ENCODE measurements at places on chromosomes 1 and 21. TPM values are rescaled to one million over a fixed set of nuclear protein-coding genes. Genes with fewer than 3 reads are reported as not detected.

Gene GIPC2
- 2.3 TPM for total RNA-seq

Gene AK5
- 6.4 TPM for total RNA-seq

Gene TFF1
- not detected for total RNA-seq

Gene DMBX1
- not detected for total RNA-seq

Gene NOTCH2NLA
- 122 TPM for total RNA-seq

Gene NR5A2
- total RNA-seq, result 5.9 TPM

Gene TAS1R3
- 0.39 TPM for total RNA-seq

Gene GPR25
- total RNA-seq, result not detected

Gene FAM89A
- 14.6 TPM for total RNA-seq

Gene FAAH
- total RNA-seq, result 11.2 TPM

Gene PCP4L1
- 1.8 TPM for total RNA-seq

DNA sequence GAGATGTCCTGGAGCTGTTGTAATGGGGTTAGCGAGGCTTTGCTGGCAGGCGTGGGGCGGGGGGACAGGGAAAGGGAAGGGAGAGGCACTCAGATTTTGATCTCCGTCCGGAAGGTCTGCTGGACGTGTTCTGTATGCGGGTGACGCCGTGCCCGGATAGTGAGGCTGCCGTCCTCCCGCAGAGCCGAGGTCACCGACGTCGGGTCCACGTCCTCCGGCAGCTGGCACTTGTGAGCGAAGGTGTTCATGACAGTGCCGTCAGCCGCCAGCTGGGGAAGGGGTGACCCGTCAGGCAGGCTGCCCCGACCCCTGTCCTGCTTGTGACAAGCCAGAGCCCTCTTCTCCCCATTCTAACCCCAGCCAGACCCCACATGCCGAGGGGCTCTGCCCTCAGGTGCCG lies 2.4 kb downstream of the HSPB7 start:
- DNase-seq, result no peak

- DNase-seq, result peak; percentile 84
Measured at GRCh38 chr1:82946096-82946605, 1052.8 kb downstream of the TTLL7 start.

DNA sequence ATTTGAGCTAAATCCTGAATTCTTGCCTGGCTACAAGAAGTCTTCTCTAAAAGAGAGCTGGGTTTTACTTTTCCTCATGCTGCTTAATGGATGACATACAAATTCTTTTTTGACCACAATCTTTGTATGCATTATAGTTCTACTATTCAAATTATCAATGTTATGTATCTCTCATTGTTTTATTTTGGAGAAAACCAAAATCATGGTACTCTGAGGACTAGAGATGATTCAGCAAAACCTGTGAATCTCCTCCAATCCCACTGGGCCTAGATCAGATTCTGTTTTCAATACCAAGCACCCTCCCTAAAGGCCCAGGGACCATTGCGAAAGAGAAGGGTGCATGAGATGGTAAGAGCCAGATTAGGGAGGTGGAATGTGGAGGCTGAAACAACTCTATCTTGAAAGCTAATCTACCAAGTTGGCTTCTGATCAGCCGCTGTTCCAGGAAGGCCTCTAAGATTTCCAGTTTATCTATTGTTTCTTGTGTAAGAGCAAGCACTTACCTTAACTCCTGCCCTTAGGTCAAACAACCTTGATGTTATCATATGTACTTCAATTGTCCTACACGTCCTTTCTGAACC lies 547.2 kb downstream of the PLPP3 start:
- DNase-seq, result no peak

- no peak for DNase-seq
Measured at GRCh38 chr21:35190201-35190701, 141.1 kb upstream of the RUNX1 start.

DNA sequence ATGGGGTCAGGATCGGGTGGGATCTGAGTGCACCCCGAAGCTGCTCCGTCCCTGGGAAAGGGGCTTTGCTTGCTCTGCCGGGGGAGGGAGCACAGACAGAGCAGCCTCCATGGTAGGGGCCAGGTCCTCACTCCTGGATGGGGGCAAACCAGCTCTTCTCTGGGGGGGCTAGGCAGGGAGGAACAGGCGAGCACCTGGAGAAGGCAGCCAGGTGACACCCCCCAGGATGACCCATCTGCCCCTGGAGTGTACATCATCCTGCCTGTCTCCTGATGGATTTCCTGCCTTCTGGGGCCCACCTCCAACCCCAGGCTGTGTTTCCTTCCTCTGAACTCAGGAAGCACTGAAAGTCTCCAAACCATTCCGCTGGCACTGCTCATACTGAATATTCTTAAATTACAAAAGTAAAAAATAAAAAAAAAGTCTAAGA lies 248.0 kb downstream of the RHOU start:
- DNase-seq, result no peak

- DNase-seq, result no peak
Measured at GRCh38 chr1:20534659-20535417, 17.5 kb upstream of the FAM43B start.

DNA sequence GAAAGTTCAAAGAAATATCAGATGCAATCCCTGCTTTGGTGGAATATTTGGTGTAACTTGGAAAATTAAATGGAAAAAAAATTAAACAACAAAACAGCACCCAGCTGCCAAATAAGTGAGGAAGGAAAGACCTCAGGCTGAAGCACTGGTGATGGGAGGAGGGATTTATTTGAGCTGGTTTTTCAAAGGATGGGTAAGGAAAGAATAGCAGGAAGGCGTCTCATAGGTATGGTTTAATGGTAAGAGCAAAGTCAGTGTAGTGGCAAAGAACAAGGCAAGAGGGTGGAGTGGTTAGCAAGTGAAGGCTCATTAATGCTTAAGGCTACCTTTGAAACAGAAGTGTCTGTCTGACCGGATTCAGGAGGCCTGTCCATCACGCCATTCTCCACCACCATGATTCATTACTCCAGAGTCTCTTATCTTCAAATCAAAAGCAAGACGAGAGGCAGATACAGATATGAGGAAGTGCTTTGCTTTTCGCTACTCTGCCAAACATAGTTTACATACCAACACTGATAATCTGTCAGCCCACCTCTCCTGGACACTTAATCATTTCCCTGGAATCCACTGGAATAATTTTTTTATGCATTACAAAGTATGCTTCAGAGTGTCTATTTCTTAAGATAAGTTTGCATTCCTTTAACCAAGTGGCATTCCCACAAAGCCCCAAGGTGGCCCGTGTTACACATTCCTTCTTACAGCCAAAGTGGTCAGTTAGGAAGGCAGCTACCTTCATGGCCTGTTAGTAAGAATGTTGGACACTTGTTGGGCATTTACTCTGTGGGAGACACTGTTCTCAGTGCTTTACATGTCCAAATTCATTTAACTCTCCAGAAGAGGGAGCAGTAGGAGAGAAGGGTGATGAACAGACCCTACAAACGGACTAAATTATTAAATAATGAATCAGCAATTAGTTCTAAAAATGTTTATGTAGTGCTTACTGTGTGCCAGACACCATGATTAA lies 146.6 kb downstream of the ROR1 start:
- DNase-seq, result no peak

GRCh38 chr1:201599548-201599947 lies 60.6 kb downstream of the NAV1 start:
- DNase-seq, result peak; percentile 72

DNA sequence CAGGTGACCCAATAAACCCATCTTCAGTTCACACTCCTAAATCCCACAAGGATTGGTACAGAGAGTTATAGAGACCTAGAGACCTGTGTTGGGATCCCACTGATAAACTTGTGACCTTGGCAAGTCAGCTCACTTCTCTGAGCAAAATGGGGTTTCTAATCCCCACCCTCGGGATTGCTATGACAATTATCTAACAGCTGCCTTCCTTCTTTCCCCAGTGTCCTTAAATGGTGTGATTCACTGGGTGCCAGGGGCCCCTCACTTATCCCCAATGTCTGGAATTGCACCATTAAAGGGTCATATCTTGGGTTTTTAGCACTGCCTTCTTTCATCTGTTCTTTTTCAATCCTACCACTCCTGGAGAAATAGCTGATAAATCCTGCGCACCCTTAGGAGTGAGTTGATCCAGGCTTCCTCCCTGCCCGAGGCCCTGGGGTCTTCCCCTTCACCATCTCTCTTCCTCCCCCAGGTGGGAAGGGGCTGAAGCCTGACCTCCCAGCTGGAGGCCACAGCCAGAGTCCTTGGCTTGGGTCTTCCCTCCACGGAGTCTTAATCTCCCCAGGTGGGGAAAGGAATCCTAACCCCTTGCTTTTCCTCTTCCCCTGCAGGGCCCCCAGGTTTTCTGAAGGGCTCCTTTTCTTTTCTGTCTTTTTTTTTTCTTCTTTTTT lies 39.7 kb downstream of the LACTBL1 start:
- no peak for DNase-seq

DNA sequence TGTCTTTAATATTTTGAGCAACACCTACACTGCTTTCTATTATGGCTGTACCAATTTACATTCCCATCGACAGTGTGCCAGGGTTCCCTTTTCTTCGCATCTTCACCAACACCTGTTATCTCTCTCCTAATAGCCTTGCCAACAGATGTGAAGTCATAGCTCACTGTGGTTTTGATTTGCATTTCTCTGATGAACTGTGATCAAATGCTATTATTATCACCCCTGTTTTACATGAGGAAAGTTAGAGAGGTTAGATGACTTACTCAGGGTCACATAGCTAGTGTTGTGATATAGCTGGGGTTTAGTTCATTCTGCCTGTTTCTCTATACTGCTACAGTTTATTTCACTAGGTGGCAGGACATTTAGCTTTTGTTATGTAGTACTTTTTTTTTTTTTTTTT lies 204.1 kb downstream of the FMN2 start:
- no peak for DNase-seq

DNA sequence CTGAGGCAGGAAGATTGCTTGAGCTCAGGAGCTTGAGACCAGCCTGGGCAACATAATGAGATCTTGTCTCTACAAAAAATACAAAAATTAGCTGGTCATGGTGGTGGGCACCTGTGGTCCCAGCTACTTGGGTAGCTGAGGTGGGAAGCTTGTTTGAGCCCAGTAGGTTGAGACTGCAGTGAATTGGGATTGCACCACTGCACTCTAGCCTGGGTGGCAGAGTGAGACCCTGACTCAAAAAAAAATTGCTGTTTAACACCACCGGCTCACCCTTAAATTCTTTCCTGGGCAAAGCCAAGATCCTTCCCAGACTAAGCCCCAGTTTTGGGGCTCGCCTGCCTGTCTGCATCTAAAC lies 6.6 kb upstream of the NSUN4 start:
- DNase-seq, result no peak

- no peak for DNase-seq
Measured at GRCh38 chr21:27346041-27346448, 379.2 kb upstream of the ADAMTS5 start.

DNA sequence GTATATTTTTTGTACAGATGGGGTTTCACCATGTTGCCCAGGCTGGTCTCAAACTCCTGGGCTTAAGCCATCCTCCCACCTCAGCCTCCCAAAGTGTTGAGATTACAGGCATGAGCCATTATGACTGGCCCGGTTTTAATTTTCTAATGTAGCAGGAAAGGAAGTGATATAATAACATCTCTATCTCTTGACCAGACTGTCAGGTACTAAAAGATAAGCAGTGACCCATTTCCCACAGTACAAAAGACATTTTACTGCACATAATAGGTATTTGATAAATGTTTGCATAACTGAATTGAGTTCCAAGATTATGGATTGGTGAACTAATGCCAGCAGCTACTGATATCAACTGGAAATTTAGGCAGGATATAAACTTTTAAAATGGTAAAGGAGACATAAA lies 4.0 kb downstream of the NVL start:
- no peak for DNase-seq

GRCh38 chr21:36504067-36505058 lies 24.4 kb upstream of the CLDN14 start:
- DNase-seq, result no peak

DNA sequence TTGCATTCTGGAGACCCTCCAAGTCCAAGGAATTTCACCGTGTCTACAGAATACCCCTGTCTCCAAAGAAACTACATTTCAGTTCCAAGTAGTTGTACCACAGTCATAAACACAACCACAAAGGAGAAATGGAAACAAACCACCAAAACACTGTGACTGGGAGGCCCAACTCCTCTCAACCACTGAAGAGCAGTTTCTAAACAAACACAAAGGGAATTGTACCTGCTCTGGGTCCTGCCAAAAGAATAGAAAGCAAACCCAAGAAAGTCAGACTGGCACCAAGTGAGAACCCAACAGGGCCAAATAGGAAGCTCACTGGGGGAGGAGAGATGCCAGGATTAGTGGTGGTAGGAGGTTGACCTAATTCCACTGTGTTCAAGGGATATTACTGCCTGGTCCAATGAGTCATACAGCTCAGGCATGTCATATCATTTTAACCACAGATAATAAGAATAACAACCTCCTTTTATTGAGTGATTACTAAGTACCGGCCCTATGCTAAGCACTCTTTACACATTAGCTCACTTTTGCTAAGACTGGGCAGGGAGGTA lies 123.9 kb upstream of the PPP2R5A start:
- no peak for DNase-seq

- no peak for DNase-seq
Measured at GRCh38 chr1:10117865-10118264, 85.1 kb downstream of the UBE4B start.

GRCh38 chr1:23741609-23742008 lies 1.7 kb upstream of the ELOA start:
- DNase-seq, result no peak

- DNase-seq, result no peak
Measured at GRCh38 chr1:195275710-195276109, 1332.5 kb downstream of the KCNT2 start.

- no peak for DNase-seq
Measured at GRCh38 chr1:91776068-91776794, 109.7 kb downstream of the TGFBR3 start.

GRCh38 chr1:93703643-93704042 lies 22.0 kb upstream of the BCAR3 start:
- DNase-seq, result no peak
